ENCODE measurements at places on chromosomes 5 and 9.

DNA sequence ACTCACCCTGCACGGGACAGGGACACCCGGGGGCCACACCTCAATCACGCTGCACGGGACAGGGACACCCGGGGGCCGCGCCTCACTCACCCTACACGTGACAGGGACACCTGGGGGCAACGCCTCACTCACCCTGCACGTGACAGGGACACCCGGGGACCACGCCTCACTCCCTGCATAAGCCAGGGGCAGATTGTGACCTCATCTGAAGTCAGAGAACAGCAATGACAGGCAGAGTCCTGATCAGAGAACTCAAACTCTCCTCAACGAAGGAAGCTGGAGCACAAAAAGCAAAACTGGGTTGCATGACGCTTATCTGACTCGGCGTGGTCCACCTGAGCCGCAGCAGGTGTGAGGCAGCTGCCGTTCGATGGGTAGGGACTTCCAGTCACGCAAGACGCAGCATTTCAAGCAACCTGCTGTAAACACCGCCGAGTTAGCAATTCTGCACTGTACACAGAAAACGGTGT is 3.2 kb downstream of the TERT start:
- DNase-seq: peak; percentile 48

- peak; percentile 58 for DNase-seq
Observed at GRCh38 chr5:1294206-1294834, 548 bp downstream of the TERT start.

GRCh38 chr5:147617711-147618350 is 108.0 kb upstream of the DPYSL3 start:
- DNase-seq: no peak

DNA sequence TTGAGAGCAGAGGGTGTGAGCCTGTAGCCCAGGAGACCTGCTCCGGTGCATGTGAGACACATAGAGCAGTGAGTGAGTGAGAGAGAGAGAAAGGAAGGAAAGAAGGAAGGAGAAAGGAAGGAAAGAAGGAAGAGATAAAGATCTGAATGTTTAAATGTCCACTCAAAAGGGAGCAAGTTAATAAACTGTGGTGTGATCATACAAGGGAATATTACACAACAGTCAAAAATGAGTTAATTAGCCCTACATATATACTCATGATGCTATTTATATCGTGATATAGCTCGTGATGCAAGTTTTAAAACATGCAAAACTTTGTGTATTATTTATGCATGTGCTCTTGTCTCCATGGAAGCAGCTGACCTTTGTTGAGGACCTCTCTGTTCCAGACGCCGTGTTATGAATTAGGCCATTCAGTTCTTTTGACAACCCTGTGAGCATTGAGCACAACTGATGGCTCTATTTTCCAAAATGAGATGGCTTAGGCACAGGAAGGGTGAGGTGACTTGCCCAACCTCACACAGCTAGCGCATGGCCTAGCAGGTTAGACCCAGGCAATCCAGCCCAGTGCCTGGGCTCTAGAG is 70.6 kb downstream of the HMCN2 start:
- DNase-seq: no peak

GRCh38 chr9:135249191-135249590 is 161.7 kb downstream of the OLFM1 start:
- no peak for DNase-seq

DNA sequence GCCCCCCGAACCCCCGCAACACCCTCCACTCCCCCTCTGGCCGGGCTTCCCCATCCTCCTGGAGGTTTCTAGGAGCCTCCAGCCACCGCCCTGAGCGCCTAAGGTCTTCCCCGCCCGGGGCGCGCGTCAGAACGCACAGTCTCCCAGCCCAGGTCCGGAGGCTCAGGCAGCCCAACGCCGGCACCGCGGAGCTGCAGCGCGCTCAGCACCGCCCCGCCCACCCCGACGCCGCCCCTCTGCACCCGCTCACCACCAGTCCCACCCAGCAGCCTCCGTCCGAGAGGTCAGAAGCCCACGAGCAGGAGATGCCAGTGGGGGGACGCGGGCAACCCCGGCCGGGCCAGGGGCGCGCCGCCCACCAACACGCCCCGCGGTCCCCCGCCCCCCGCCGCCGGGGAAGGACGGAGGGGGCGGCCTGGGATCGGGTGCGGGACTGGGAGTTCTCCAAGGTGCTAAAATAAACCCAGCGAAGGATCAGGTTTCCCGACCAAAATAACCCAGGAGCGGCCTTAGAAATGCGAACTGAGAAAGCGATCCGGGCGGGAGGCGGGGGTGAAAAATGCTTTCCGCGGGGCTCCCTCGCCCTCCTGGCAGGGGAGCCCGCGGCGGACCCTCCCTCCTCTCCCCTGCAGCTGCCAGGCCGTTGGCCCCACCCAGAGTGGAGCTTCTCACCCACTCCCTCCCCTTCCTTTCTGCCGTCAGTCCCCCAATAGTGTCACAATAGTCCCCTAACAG is 6.5 kb upstream of the FAM78A start:
- peak; percentile 73 for DNase-seq

GRCh38 chr5:84393969-84394368 is 9.3 kb upstream of the EDIL3 start:
- no peak for DNase-seq

- no peak for DNase-seq
Observed at GRCh38 chr9:80004714-80005113, 432.9 kb downstream of the TLE4 start.

DNA sequence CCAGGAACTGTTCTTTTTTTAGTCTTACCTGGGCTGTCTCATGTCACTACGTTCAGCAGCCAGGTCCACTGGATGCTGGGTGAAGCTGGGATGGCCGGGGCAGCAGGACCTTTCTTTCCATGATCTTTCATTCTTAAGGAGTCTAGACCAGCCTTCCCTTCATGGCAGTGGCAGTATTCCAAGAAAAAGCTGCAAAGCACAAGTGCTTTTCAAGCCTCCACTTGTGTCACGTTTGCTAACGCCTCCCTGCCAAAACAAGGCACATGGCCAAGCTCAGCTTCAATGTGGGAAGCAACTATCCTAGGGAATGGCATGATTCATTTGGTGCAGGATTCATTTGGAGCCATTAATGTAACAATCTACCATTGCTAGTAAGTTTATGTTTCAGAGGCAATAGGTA is 94.8 kb downstream of the RCL1 start:
- DNase-seq: no peak

- no peak for DNase-seq
Observed at GRCh38 chr9:135468854-135469521, 10.6 kb upstream of the PPP1R26 start.

- no peak for DNase-seq
Observed at GRCh38 chr9:92176068-92176799, 61.0 kb upstream of the SPTLC1 start.

GRCh38 chr5:116696366-116696765 is 121.7 kb upstream of the SEMA6A start:
- DNase-seq: no peak

DNA sequence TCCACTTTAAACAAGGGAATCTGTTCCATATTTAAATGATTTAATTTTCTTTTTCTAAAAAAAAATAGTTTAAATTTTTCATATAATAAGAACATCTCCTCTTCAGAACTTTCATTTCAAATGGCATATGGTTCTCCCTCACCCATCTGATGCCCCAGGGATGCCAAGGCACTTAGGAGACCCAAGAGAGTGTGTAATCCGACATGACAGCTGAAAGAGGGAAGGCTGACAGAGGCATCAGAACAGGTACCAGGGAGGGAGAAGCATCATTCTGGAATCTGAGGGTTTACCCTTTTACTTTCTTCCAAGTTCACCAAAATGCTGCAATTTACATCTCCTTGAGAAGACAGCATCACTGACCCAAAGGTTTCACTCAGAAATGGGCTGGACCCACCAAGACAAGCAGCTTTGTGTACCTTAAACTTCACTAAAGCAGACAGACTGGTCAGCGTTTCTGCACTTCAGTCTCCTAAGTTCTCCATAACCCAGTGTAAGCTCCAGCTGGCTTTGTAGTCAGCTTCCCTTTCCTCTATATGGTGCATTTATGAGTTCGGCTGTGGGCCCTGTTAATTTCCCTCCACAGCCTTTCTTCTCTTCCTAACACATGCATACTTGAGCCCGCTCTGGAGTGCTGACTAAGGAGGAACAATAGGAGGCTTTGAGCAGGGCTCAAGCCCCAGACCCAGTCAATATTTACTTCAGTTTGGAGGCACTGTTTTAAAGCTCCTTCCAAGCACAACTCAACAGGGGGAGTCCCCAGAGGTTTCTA is 17.7 kb downstream of the EFNA5 start:
- DNase-seq: peak; percentile 80

- peak; percentile 84 for DNase-seq
Observed at GRCh38 chr9:121566481-121567465, 67.1 kb upstream of the GGTA1 start.

DNA sequence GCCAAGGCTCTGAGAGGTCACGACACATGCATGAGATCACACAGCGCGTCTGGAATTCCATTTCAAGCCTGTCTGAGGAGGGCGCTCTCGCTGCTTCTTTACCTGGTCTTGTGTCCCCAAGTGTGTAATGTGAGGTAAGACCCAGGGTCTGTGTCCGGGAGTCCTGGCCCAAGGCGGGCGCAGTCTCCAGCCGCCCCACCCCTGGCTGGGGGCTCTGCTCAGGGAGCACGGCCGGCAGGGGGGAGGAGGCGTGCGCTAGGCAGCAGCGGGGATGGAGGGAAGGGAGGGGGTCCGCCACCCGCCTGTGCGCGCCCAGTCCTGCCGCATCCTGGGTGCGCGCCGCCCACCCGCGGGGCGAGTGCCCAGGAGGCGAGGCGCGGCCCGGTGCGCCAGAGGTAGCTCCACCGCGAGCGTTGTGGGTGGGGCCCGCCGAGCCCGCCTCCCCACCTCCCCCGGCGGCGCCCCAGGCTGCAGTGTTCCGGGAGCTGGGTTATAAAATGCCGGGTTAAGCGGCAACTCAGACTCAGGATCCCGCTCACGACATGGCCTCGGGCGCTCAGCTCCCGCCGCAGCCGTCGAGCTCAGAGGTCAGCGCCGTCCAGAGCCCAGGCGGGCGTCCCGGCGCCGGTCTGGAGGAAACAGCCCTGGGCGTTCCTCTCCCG is at the start of gene CCNI2:
TSS of gene CCNI2 (plus strand) at position 473 of the 662 bp plus-strand sequence. CDS start at position 543, 70 bp downstream.
- peak; percentile 91 for DNase-seq

DNA sequence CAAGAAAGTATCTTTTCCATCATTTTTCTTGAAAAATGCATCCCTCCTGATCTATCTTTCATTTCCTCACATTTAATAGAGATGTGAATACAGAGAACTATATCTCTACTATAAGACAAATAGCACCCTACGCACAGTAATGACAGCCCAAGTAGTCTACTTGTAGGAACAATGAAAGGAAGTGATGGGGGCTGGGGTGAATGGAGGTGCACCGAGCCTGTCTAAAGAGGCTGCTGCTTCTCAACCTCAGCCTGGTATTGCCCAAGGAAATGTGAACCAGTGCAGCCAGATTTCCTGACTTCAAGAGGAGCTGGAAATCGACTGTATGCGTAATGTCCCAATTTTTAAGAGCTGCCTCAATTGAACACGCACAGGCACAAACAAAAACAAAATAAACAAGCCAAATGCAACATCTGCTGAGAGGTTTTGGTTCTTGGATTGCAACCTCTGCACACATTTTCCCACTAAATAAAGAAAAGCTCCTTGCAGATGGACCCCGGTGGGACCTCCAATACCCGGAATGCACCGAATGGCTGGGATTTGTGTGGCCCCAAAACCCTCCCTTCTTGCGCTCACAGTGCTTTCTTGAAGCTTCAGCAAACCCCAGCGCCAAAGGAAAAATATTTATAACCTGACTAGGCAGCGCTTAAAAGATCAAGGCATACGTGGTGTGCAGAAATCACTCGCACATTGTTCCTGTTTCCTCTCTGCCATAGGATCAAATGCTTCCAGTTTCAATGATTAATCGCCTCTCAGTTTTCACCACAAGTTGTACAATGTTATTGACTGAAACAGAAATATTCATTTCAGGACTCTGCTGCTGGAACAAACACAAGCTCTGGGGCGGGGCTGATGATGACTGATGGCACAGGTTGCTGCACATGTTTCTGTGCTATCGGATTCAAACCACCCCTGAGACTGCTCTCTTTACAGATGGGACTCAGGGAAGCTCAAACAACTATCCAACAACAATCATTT is 68.3 kb downstream of the KCNIP1 start:
- no peak for DNase-seq

GRCh38 chr5:58759745-58760144 is 176.9 kb downstream of the RAB3C start:
- no peak for DNase-seq

GRCh38 chr5:30325795-30326194 is 867.7 kb upstream of the CDH6 start:
- DNase-seq: no peak

- no peak for DNase-seq
Observed at GRCh38 chr5:167557359-167557758, 734.1 kb upstream of the WWC1 start.

GRCh38 chr5:75524591-75524990 is 12.9 kb downstream of the POLK start:
- DNase-seq: no peak

DNA sequence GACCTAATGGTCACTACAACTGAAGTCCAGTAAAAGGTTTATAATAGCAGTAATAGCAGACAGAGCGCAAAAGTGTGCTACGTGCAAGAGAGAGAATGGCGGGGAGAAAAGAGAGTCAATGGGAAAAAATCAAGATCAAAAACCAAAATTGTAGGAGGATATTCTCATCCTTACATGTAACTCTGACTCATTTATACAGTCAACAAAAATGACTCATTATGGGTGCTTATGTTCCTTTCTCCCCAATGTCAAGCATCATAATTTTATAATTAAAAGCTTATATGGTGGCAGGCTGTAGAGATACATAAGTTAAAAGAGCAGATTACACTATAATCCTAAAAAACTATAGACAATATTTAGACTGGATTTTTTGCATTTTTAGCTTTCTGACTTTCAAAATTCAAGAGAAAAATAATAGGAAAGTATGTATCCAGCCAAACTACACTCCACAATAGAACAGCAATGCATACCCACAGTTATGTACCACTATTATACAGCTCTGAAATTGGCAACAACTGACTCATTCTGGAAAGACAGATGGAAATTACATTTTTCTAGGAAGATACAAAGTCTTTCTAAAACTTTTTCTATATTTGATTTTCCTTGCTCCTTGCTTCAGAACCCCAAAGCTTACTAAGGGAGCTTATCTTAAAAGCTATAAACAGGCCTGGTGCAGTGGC is 78.4 kb downstream of the PLPP1 start:
- no peak for DNase-seq

GRCh38 chr9:29806937-29807618 is 2233.8 kb upstream of the C9orf72 start:
- DNase-seq: no peak

DNA sequence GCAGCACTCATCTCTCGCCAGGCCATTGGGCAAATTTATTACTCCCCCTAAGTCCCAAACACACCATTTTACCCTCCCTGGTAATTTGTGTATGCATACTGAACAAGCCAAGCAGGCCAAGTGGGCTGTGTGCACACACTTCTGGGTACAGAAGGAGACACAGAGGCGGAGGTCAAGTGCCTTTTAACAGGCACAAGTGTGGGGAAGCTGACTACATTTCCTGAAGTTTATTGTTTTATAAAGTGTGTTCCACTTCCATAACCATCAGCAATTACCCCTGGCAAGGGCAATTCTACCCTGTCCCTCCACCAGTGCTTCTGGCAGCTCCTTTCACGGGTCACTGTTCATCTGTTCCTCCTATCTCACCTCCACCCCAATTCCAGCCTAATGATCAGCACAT is 93.9 kb downstream of the SETX start:
- no peak for DNase-seq

- DNase-seq: no peak
Observed at GRCh38 chr5:93891491-93892480, 150.4 kb upstream of the POU5F2 start.

GRCh38 chr5:167783145-167783817 is 508.2 kb upstream of the WWC1 start:
- no peak for DNase-seq
